ENCODE measurements at places on chromosomes 1 and 21.

DNA sequence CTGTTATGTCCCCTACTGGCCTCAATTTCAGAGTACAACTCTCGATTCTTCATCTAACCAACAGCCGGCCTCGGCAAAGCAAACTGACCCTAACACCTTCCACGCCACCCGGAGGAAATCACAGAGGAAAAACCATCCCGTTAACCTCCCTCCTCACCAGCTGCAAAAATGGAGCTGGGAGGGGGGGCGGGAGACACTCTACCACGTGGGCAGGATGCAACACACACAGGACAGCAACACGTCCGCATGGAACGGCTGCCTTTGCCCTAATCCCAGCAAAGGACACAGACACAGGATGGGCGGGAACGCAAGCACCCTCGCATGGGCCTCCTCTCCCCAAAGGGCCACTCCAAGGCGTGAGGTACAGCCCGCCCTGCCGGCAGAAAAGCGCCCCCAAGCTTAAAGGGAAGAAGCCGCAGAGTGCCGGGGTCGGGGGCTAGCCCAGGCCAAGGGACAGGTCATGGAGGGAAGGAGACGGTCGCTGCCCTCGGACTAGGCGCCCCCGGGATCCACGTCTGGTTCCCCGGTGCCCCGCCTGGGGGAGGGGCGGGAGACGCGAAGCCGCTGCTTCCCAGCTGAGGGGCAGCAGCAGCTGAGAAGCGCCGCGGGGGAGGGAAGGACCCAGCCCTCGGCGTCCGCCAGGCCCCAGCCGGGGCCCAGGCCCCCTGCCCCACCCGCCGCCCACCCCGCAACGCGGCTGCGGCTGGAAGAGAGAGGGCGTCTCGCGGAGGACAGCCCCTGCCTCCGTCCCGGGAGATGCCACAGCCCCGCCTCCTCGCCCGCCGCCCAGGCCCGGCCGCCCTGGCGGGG, 590 bp downstream of the FOXJ3 start:
- peak; percentile 43 for DNase-seq

- DNase-seq = no peak
These were observed 181.6 kb downstream of the NEGR1 start for GRCh38 chr1:72100771-72101170.

GRCh38 chr1:177355575-177355974, 184.8 kb downstream of the BRINP2 start:
- DNase-seq = no peak

DNA sequence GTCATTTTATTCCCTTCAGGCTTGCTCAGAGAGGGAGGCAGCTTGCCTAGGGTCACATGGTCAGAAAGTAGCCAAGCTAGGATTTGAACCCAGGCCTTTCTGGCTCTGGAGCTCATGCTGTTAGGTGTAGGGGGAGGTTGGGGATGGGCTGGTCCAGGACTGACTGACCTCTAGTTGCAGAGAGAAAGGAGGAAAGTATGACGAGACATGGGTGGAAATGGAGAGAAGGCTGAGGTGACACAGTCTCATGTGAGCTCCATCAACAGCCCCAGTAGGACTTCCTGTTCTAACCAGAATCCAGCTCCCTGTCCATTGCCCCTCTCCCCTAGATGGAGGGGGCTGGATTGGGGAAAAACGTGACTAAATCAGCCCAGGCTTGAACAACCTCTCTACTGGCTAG, 15.5 kb upstream of the SYNC start:
- no peak for DNase-seq

DNA sequence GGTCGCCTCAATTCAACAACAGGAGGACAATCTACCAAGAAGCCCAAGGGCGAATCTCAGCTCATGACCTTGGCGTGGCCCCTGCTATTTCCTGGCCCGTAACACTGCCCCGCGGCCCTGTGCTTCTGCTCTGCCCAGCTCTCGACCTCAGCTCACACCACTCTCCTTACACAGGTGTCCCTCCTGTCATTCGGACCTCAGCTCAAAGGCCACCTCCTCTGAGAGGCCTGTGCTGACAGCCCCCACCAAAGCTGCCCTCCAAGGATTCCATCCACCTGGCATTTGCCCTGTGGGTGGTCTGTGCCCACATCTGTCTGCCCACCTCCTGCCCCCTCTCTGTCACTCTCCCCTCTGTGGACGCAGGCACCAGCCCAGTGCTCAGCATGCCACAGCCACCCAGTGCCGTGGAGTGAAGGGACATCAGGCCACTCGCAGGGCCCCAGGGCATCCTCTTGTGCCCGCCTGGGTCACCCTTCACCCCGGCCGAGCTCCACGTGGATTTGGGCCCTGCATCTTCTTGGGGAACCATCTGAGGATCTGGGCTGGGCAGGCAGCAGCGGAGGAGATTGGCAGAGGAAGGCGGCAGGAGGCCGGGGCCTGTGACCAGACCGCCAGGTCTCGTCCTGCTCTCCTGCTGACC, 70.3 kb downstream of the DHRS3 start:
- DNase-seq = no peak

Measured in SHP77 (cell line).